Ureter (tissue), 1 donor: ENCODE measurements at places on chromosomes 7 and 10. TPM values are rescaled to one million over a fixed set of nuclear protein-coding genes. Genes with fewer than 3 reads are reported as not detected.

The SBDS gene
- total RNA-seq = 123 TPM

The CALN1 gene
- not detected for total RNA-seq

The BAMBI gene
- 54.8 TPM for total RNA-seq

The C7orf57 gene
- 0.42 TPM for total RNA-seq

The FAM25C gene
- not detected for total RNA-seq

The ANXA8 gene
- 137 TPM for total RNA-seq

The POU6F2 gene
- 0.39 TPM for total RNA-seq

The SPDYE9 gene
- not detected for total RNA-seq

The COX15 gene
- 42.2 TPM for total RNA-seq

The PTPRZ1 gene
- 0.26 TPM for total RNA-seq

The DPP6 gene
- total RNA-seq = not detected

The CNPY1 gene
- total RNA-seq = not detected

The CALML5 gene
- not detected for total RNA-seq

The ZKSCAN1 gene
- 105 TPM for total RNA-seq

The CPSF4 gene
- total RNA-seq = 40.8 TPM

The CCDC6 gene
- total RNA-seq = 64.5 TPM

The C10orf105 gene
- total RNA-seq = 0.34 TPM

The GNAT3 gene
- total RNA-seq = not detected

The ELOVL3 gene
- 0.47 TPM for total RNA-seq

The PLEKHA1 gene
- total RNA-seq = 41.9 TPM

The FFAR4 gene
- 0.13 TPM for total RNA-seq

The AZGP1 gene
- 6.2 TPM for total RNA-seq

The GRID2IP gene
- 2.6 TPM for total RNA-seq

The FBH1 gene
- total RNA-seq = 70.8 TPM

The DENND2A gene
- 14.9 TPM for total RNA-seq

The NANOS1 gene
- 0.52 TPM for total RNA-seq

The MALRD1 gene
- 2.3 TPM for total RNA-seq

The IDI2 gene
- not detected for total RNA-seq

The MICALL2 gene
- total RNA-seq = 54.7 TPM

The ACSM6 gene
- 1.8 TPM for total RNA-seq

The PRSS37 gene
- not detected for total RNA-seq

The PRLHR gene
- not detected for total RNA-seq

The DDX50 gene
- total RNA-seq = 33.9 TPM
